ENCODE measurements at places on chromosomes 2 and 18. TPM values are rescaled to one million over a fixed set of nuclear protein-coding genes. Genes with fewer than 3 reads are reported as not detected.

The SP110 gene
- total RNA-seq: 6.8 TPM

The GREB1L gene
- 2.2 TPM for total RNA-seq

The SLC23A3 gene
- total RNA-seq: 0.62 TPM

The FBXO36 gene
- 1.1 TPM for total RNA-seq

The GPR39 gene
- 8.5 TPM for total RNA-seq

The LAMA1 gene
- 0.31 TPM for total RNA-seq

The RAD51AP2 gene
- total RNA-seq: not detected

The GMPPA gene
- 37.2 TPM for total RNA-seq

The RANBP2 gene
- total RNA-seq: 24.9 TPM

The TMEFF2 gene
- total RNA-seq: 0.29 TPM

The GPR75 gene
- 1.5 TPM for total RNA-seq

The CDK5R2 gene
- 2.5 TPM for total RNA-seq

The AKAIN1 gene
- total RNA-seq: not detected

The CABLES1 gene
- total RNA-seq: 12.9 TPM

The PTPRN gene
- 2.2 TPM for total RNA-seq

The RUFY4 gene
- total RNA-seq: not detected

The ALKAL2 gene
- not detected for total RNA-seq

The RAB17 gene
- 0.10 TPM for total RNA-seq

The TWIST2 gene
- total RNA-seq: 19.4 TPM

The PDE1A gene
- 0.10 TPM for total RNA-seq

The NEB gene
- 0.18 TPM for total RNA-seq

The PTGR3 gene
- 16.0 TPM for total RNA-seq

The CCDC68 gene
- total RNA-seq: 5.8 TPM

Data from A549 treated with DMSO at 1 μM for 4 hours (cell line).